ENCODE measurements at places on chromosomes 13 and 19.
A peak's percentile ranks its signal among the peaks of the same experiment; 100 is the strongest.

- no peak for DNase-seq
These were observed 1.3 kb upstream of the FFAR1 start for GRCh38 chr19:35346193-35347052.

GRCh38 chr13:51355217-51355616 lies 15.7 kb downstream of the SERPINE3 start:
- DNase-seq: no peak

DNA sequence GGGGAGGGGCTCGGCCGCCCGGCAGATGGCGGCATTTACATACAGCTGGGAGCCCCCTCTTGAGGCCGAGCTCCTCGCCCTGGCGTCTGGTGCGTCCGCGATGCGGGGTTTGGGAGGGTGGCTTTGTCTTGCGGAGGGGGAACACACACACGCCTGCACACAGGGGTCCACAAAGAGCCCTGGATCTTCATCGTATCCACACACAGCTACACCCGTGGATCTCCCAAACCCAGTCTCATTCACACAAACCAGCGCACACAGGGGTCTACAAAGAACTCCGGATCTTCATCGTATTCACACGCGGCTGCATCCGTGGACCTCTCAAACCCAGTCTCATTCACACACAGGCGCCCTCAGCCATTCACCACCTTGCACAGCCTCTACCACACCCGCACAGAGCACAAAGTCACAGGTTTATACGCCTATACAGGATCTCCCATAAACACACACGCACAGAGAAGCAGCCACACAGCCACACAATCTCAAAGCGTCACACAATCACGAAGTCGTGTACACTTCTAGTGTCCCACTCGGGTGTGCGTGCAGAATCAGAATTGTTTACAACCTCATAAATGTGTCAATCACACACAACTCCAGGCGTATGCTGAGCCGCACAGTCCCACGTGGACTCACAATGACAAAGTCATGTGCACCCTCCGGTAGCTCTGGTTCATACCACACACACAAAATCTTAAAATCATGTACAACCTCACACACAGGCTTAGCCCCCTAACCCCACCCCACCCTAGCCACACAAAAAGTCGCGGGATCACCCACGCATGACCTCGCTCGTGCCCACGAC lies 550 bp upstream of the DLL3 start:
- DNase-seq: peak; percentile 60

GRCh38 chr19:55440411-55441105 lies 2.5 kb downstream of the SHISA7 start:
- no peak for DNase-seq

- DNase-seq: no peak
These were observed 310.2 kb downstream of the SLITRK5 start for GRCh38 chr13:87981416-87981815.

DNA sequence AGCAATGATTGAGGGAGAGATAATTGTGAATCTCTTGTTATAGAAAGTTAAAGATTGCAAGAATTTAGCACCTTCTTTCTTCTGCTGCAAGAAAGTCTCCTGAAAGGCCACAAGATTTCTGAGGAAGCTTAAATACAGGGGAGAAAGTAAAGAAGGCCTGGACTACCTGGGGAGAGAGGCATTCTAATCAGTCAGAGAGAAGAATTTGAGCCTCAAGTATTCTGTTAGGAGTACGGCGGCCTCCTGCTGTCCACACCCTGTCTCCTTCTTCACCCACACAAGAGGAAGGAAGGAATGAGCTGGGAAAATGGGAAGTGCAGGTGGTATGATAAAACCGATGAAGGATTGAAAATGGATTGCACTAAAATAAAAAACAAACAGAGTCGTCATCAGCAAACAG lies 474.7 kb downstream of the DIAPH3 start:
- no peak for DNase-seq

DNA sequence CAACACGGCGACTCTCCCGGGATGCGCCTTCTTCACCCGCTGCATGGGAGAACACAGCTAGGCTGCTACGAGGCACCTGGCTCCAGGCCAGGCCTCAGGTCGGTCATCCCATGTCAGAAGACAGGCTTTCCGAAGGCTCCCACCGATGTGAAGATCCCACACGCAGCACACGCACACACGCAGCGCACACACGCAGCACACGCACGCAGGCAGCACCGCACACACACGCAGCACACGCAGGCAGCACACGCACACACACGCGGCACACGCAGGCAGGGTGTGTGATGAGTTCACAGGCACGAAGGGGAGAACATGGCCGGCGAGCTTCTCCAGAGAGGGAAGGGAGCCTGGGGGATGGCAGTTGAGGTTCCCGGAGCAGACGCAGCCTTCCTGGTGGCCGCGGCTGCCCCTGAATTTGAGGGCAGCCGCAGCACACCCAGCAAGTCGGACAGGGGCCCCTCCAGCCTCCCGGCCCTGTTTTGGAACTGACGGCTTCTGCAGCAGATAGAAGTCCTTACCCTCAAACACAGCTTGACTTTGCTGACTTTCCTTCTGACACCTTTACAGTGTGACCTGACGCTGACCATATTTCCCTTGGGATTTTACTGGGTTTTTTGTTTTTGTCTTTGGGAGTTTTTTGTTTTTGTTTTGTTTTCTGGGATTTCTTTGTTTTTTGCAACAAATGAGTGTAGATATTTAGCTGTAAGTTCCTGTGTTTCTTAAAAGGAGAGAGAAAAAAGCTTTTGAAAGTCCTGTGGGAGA lies 55.9 kb downstream of the RASA3 start:
- DNase-seq: no peak

DNA sequence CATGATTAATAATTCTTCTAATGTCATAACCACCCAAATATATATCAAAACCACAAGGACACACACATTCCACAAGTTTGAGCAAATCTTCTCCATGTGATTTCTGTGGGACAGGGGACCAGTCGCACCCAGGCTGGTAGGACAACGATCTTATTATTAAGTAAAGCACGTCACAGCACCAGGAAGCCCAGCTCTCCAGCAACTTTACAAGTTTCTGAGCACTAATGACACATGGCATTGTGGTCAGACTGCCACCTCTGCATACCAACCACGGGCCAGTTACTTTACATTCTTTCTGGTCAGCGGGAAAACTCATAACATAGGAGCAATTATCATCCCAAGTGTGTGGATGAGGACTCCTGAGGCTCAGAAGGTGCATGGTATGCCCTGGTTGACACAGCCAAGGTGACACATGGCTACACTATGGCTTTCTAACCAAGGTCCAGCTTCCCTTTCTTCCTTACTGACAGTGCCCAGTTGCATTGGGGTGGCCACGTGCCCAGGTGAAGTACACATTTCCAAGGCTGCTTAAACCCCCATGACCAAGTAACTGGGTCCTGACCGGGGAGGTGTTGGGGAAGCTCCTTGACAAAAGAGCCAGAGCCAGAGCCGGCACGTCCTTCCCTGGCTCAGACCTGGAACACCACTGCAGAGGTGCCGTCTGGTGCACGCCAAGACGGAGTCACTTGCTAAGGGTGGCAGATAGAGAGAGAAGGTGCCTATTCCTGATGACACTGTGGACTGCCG lies 27.4 kb downstream of the LATS2 start:
- DNase-seq: no peak

DNA sequence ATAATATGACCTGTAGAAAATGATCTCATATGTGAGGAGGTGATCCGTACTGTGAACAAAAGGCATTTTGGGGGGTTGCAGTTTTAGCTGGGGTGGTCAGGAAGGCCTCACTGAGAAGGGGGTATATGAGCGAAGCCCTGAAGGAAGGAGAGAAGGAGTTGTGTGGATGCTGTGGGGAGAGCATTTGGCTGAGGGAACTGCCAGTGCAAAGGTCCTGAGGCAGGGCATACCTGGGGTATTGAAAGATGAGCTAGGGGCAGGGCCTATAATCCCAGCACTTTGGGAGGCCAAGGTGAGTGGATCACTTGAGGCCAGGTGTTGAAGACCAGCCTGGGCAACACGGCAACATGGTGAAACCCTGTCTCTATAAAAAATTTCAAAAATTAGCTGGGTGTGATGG lies 2.5 kb downstream of the SELENOV start:
- DNase-seq: no peak

DNA sequence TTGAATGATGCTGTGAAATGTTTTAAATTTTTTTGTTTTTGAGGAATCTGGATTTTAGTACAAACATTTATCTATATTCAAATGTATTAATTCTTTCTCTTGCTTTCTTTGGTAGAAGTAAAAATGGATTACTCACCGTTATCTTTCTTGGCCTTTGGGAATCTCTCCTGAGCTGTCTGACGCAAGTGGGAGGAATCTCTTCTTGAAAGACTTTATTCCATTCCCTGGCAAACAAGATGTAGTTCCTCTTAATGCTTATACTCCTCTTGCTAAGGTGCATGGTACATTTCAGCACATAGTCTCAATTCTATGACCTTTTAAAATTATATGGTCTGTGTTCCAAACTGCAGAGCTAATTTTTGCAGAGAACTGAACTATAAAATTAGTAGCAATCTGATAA lies 246.2 kb upstream of the SLC10A2 start:
- DNase-seq: no peak

GRCh38 chr19:14167576-14168138 lies 31.3 kb upstream of the ASF1B start:
- DNase-seq: peak; percentile 16

DNA sequence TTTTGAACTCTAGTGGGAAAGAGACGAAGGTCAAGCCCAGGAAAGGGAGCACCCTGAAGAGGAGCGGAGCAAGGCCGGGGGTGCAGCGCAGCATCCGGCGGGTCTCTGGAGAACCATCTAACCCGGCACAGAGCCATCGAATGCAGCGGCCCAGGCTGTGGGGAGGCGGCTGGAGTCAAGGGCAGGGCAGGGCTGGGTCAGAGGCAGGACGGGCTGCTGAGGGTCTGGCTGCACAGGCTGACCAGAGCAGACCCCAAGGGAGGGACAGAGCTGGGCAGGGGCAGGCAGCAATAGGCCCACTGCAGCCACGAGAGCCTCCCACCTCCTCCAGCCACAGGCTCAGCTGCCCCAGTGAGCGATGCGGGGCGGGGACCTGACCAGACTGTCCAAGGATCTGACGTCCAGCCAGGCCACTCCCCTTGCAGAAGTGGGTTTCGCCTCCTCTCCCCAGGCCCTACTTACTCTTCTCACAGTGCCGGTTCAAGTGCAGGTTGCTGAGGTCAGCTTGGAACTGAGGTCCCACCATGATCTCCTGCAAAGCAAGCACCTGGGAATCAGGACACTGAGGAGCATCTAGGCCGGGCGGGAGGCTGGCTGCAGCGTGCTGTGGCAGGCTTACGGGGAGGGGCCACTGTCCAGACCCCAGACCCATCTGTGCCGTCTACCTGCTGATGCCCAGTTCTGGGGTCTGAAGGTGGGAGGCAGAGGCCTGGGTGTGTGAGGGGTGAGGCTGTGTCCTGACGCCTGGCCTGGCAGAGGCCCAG lies 19.2 kb downstream of the MIER2 start:
- DNase-seq: no peak

DNA sequence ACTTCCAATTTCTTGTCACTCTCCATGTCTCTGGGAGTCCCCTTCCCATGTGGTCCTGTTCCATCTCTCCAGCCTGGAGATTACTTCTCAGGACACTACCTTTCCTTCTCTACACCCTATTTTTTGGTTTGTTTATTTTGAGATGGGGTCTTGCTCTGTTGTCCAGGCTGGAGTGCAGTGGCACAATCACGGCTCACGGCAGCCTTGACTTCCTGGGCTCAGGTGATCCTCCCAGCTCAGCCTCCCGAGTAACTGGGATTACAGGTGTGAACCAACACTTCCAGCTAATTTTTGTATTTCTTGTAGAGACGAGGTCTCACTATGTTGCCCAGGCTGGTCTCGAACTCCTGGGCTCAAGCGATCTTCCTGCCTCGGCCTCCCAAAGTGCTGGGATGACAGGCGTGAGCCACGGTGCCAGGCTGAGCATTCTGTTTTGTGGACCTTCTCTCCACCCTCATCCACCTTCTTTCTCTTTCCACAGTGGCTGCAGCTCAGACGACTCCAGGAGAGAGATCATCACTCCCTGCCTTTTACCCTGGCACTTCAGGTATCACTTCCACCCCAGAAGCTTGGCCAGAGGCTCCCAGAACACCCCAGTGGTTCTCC lies 644 bp downstream of the HCST start:
- no peak for DNase-seq

DNA sequence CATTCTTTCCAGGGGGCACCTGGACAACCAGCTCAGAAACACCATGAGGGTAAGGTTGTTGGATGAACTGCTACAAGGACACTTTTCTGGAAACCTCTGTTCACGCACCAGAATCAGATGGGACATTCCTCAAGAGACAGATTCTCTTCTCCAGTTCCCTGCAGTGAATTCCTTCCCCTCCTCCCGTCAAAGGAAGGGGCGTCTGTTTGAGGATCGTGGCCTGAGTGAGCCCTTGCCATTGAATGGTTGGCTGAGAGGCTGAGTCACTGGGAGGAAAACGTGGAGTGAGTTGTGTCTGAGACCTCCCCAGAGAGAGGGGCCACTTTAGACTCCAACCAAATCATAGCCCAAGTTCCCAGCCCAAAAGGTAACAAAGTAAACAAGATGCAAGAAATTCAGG lies 79.4 kb upstream of the ZNF507 start:
- no peak for DNase-seq
